Renal cortical epithelial cell (primary cell): ENCODE measurements at places on chromosomes 4 and X.

DNA sequence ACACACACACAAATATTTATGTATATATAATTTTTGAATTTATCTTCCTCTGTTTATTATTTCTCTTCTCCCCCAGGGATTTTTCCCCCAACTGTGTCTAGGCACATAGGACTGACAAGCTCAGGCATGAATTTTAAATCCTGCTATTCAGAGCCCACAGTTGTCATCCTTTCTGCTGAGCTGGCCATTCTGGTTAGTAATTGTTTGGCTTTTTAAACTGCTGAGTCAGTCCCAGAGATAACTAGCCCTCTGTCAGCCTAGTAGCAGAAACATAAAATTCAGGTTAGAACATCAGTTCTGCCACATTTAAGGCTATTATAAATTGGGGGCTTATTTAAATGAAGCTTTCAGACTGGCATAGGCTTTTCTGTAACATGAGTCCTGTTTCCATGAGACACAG lies 151.7 kb upstream of the MAOA start:
- DNase-seq = peak; percentile 32

DNA sequence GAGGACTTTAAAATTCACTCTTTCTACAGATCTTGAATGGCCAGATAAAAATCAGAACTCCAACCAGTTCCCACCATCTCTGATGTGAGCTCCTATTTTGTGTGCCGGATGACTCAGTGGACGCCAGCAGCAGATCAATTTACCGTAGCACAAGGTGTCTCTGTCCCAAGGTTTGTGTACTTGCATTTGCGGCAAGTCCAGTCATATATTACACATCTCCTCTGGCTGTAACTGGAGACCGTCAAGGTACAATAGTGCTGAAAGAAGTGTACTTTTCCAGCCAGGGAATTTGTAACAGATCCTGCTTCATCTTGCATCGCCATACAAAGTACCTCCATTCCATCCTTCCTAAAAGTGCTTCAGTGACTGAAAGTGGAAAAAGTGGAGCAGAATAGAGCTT lies 108.2 kb upstream of the SORBS2 start:
- peak; percentile 88 for DNase-seq

DNA sequence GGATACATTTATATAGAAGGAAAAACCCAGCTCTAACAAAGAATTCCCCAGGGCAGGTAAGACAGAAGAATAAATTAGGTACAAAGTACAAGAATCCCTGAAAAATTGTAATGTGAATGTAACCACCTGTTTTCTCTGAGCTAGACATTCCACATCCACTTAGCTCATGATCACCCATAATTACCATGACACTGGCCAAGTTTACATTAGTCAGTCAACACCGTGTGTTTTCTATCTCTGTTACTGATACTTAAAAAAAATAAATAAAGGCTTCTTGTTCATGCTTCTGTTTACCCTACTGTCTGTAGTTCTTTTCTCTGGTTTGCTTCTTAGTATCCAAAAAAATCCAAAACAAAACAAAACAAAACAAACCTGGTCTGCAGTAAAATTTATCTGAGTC lies 66.0 kb downstream of the CBLL2 start:
- no peak for DNase-seq

GRCh38 chrX:122004127-122004526 lies 956.7 kb downstream of the GLUD2 start:
- no peak for DNase-seq

- DNase-seq = no peak
Measured at GRCh38 chr4:10694828-10695209, 10.3 kb upstream of the CLNK start.

DNA sequence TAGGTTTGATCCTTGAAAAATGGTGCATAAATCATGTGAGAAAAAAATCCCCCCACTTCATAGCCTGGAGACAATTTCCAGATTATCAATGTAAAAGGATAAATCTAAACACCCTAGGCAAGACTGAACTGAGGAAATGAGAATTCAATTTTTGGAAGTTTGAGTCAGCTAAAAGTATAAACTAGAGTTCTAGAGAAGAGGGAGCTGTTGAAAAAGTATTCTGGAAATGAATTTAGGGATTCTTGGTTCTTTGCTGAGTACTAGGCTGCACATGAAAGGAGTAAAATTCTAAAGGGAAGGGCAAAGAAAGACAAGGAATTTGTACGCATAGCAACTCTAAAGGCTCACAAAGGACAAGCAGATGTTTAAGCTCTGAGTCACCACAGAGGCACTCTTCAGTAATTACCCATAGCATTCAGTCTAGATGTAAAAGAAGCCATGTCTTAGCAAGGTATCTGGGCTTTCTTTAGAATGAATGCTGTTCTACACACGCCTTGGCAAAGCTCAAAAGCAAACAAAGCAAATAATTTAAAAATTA lies 896.5 kb downstream of the PDHA2 start:
- DNase-seq = peak; percentile 70
